Umbilical cord (tissue), 2 donors: ENCODE measurements at places on chromosomes 3 and 15. TPM values are rescaled to one million over a fixed set of nuclear protein-coding genes. Genes with fewer than 3 reads are reported as not detected.

DNA sequence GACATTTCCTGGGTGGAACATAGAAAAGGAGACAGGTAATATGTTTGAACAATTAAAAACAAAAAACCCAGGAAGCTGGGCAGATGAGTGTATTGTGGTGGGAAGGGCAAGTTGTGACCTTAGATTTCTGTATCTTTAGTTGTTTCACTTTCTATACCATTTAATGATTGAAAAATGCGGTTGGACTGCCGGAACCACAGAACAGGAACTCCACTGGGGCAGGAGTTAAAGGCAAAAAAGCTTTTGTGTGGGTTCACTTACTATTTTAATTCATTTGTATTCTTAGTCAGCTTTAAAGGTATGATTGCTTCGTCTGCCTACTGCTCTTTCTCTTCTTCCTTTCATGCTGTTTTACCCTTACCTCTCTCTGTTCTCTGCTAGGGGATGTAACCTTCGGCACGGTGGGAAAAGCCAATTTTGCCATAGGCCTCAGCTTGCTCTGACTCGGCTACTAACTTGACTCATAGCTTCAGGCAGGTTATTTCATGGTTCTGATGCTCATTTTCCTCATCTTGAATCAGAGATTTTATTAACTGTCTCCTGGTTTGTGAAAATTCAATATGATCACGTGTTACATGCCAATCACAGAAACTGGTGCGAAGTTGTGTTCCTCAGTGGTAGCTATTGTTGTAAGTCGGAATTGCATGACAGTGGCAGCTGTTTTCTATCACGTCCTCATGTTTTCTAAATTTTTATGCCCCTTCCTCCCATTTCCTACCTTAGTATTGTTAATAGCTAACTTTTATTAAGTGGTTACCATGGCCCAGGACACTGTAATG lies 1.6 kb upstream of the MCTP2 start:
- no peak for DNase-seq

The CHRNA5 gene
- total RNA-seq = 1.9 TPM

The FBXW12 gene
- 6.0 TPM for total RNA-seq

The TRH gene
- not detected for total RNA-seq

DNA sequence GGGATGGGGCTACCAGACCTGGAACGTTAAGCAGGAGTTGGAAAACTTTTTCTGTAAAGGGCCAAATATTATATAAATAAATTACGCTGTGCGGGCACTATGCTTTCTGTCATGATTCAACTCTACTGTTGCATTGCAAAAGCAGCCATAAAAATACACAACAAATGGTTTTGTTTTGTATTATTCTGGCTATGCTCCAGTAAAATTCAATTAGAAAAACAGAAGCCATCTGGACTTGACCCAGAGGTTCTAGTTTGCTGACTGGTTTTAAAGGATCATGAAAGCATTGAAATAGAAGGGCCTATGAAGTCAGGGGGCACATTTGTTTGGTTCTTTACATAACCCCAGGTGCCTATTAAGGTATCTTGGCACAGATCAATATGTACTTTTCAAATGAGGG lies 647.4 kb upstream of the LMCD1 start:
- DNase-seq = no peak

- DNase-seq = no peak
Measured at GRCh38 chr15:92648190-92648875, 7.2 kb downstream of the FAM174B start.

The BCL2A1 gene
- 5.1 TPM for total RNA-seq

GRCh38 chr15:52652286-52652685 lies 26.9 kb downstream of the ATOSA start:
- no peak for DNase-seq

DNA sequence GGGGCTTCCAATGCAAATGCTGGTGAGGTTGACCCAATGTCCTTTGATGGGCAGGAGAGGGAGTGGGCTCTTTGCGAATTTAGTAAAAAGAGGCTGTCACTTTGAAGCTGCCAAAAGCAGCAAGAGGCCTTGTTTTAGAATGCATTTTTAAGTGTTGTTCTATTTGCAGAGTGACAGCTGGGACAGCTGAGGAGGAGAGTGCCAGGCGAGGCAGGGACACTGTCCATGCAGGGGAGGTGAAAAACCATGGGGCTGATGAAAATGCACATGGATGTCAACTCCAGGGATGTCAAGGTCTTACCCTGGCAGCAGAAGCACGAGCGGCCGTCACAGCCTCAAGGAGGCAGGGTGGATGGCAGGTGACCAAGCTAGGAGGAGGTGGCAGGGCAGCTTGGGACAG lies 279.8 kb downstream of the ADAMTS17 start:
- no peak for DNase-seq

- no peak for DNase-seq
Measured at GRCh38 chr3:27105904-27106303, 263.3 kb downstream of the NEK10 start.

The UNC45A gene
- 56.1 TPM for total RNA-seq
